ENCODE measurements at places on chromosomes 4 and X.

GRCh38 chr4:115145393-115146160, 32.2 kb upstream of the NDST4 start:
- no peak for DNase-seq

- no peak for DNase-seq
These were observed 89.3 kb upstream of the STX18 start for GRCh38 chr4:4631150-4631549.

DNA sequence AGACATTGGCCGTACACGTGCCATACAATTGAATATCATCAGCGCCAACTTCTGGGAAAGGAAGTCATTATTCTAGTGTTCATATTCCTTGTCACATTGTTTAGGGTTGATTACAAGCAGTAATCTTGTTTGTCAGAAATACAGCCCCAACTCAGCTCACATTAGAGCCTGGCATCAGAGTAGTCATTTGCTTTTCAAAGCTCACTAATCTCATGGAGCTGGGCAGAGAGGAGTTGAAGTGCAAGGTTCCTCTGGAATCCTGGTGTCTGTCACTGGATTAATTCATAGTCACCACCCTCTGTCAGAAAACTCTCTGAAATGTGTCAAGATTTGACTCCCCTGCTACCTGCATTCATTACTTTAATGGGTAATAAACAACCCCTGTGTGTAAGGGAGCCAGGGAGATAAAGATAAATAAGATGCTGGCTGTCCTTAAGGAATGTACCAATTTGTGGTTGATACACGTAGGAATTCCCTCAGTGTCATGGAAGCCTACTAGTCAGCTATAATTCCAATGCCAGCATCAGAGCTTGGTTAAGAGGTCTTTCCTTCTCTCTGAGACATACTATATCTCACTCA, 43.7 kb upstream of the S100G start:
- no peak for DNase-seq

DNA sequence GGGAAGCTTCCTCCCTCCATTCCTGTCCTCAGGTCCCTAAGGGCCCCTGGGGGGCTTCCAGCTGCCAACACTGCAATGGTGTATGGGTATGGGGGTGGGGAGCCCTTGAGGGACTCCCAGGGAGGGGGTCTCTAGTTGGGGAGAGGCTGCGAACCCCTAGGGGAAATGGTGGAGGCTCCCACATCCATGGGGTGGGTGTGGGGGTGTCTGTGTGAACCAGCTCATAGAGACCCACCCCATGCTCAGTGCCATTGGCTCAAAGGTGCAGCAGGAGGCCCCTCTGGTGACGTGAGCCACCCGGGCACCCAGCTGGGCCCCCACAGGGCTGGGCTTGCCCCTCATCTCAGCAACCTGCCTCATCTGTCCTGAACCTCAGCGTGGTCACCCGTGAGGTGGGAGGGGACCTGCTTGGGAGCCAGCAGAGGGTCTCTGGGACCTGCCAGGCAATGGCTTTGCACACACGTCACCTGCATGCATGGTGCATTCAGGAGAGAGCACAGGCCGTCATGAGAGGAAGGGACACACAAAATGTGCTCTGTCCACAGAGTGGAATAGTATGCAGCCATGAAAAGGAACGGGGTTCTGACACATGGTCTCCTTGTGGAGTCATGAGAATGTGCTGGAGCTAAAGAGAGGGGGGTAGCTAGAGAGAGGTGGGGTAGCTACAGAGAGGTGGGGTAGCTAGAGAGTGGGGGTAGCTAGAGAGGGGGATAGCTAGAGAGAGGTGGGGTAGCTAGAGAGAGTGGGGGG, 22.7 kb upstream of the PLCXD1 start:
- no peak for DNase-seq

GRCh38 chr4:168097161-168097560, 4.8 kb downstream of the ANXA10 start:
- no peak for DNase-seq

- DNase-seq, result peak; percentile 20
These were observed 30.1 kb upstream of the MXD4 start for GRCh38 chr4:2291705-2292645.

GRCh38 chr4:153023139-153023538, 87.0 kb downstream of the FHDC1 start:
- no peak for DNase-seq

All from BE2C (cell line).